ENCODE measurements at places on chromosomes 3 and 15.

GRCh38 chr15:78408355-78408640, 29.7 kb upstream of the IREB2 start:
- DNase-seq: no peak

DNA sequence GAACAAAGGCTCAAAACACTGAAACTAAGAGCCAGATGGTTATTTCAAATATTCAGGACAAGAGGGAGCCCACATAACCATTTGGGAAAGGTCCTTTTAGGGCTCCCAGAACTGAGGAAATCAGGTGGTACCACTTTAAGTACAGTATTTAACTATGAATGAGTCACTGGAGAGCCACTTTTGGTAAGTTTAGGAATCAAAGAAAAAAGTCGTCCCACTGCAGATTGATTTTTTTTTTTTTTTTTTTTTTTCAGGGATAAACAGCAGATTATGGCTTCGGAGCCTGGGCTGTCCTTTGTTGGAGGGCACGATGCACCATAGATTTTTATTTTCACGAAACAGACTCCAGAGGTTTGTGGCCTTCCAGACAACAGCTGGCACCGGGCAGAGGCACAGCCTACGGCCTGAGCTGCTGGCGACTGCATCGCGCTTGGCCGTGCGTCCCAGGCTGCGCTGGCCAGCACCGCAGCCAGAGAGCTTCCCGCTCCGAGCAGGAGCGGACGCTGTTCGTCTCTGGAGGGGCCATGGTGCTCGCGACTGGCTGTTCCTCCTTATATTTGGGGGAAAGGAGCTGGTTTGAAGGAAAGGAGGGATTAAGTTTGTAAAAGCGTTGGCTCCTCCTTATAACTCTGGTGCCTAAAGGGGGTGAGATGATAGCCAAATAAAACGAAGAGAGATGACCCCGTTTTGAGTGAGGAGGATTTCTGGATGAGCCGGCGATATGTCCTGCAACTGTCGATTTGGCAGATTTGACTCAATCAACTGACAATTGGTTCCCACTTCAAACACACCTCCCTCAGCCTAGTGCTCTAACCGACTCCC, 152.9 kb upstream of the GOLIM4 start:
- DNase-seq: no peak

- DNase-seq: peak; percentile 32
Measured at GRCh38 chr3:124995460-124995994, 60.3 kb downstream of the HEG1 start.

DNA sequence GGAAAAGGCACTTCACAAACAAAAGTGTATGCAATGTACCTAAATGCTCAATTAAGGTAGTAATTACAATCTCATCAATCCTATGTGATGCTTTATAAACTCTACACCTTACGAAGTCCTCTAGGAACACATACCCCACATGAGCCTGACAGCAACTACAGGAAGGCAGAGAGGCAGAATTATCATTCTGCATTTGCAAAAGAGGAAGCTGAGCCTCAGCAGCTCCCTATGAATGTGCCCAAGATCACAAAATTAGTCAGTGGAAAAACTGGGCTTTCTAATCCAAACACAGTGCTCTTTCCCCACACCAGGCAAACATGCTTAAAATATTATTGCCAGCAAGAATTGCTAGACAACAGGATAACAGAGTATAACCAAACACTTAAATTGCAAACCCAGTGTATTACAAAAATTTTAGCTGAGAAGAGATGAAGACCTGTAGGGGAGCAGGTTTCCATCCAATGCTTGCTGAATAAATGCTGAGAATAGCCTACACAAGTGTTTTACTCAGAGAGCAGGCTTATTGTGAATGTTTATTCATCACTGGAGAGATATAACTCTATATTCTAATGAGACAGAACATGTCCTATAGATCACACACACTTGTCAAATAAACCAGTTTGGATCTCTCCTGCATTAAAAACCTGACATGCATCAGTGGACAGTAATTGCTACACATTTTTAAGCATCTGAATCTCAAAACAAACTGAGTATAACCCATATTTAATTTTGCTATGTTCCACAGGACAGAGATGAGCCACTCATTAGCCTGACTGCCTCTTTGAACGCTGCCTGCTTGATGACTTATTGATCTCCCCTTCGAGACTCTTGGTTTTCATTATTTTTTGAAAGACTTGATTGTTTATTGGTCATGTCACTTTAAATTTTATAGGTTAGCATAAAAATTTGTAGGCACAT, 62.2 kb downstream of the PLCH1 start:
- no peak for DNase-seq

- no peak for DNase-seq
Measured at GRCh38 chr15:39860200-39860599, 59.9 kb downstream of the GPR176 start.

- no peak for DNase-seq
Measured at GRCh38 chr3:16606398-16606797, 1.2 kb upstream of the DAZL start.

- no peak for DNase-seq
Measured at GRCh38 chr15:56616551-56616950, 116.8 kb downstream of the ZNF280D start.

DNA sequence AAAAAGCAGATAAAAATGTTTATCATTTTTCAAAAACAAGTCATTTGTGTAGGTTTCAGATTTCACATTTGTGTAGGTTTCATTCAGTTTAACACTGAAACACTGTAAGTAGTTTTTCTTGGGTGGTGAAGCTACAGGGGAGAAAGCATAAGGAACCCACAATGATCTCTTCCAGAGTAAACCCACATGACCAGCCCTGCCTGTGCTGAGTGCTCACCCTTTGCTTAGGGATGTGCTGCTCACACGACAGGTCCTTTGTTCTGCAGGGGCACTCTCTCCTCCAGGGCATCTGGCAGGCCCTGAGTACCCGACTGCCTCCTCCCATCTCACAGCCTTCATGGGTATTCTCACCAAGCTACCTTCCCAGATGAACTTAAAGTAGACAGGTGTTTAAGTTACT, 28.9 kb downstream of the ZXDC start:
- no peak for DNase-seq

DNA sequence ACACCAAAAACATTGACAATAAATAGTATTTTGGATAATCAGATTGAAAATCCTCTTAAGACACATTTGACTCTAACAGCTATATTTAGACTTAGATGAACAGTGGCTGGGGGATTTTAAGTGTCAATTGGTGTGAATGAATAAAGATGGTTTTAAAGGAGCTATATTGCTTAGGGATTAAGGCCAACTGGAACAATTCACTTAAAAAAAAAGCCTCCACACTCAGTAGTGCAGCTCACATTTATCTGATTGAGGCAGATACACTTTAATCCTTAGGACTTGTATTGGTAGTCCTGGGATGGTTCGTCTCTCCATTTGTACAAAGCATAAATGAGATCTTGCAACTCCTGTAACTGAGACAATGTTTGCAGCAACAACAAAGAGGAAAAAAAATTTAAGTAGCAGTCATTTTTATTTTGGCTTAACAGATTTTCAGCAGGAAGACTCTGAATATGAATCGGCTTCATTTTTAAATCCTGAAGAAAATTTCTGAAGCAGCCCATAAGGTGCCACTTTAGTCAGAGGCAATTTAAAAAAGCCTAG, 112.0 kb downstream of the UACA start:
- DNase-seq: no peak

GRCh38 chr3:127783642-127784160, 38.6 kb downstream of the MGLL start:
- DNase-seq: no peak

DNA sequence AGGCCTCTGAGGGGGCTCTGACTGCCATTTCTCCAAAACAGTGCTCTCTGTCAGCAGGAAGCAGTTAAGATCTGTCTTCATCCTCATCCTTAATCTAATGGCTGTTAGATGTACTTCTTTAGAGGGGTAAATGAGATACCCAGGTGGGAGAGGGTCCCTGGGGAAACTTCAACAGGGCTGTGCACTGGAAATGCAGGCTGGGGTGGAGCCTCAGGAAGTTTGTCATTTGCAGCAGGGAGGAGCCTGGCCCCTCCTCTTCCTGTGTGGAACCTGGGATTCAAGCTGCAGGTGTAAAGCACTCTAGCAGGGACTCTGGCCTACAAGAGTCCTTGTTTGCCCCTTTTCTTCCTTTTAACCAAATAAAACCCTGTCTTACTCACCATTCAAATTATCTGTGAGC, 1173.6 kb downstream of the OTOL1 start:
- DNase-seq: no peak

DNA sequence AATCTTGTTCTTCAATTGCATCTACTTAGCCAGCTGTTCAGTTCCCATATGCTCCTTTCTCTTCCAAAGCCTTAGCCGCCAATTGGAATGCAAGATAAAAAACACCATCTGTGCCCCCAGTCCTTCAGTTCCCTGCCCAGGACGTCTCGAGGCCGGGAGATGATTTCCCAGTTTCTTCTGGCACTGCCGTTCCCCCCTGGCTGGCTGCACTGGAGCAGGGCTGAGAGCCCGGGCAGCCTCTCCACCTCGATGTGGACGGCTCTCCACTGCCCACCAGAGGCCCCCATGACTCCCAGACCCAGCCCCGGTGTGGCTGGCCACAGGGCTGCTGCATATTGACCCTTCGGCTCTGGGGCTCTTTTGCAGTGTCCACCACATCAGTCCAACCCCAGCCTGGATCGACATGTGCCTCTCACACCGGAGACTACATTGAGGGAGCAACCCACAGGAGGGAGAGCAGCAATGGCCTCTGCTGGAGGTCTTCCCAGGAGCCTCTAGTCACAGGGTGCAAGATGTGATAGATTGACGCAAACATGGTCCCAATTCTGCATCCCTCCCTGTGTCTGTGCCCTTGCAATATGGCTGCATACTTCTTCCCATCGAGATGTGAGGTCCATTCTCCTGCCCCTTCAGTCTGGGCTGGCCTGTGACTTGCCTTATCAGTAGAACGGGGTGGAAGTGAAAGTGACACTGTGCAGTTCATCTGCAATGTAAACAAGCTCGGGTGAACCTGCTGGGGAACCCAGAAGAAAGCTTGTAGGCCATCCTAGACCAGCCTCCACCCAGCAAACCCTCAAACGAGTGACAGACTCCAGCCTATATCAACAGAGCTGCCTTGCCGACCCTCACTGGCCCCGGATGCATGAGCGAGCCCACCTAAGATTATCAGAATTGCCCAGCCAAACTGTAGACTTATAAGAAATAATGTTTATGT, 52.3 kb upstream of the PRR20G start:
- no peak for DNase-seq

DNA sequence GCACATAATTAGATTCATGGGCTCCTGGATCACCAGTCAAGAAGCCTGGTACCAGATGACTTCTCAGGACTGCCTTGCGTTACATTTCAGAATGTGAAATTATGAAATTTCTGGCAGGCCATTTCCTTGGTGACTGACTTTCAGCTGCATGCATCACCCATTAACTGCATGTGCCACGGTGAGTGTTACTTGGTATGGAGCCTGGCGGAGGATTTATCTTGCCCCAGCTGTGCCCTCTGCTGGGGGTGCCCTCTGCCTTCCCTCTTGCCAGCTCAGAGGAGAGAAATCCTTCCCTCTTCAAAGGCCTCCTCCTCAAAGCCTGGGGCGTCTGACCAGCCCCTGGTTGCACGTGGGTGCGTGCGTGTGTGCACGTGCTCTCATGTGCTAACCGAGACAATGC, 57.7 kb upstream of the CTSH start:
- DNase-seq: no peak

GRCh38 chr15:25775317-25775912, 87.7 kb downstream of the ATP10A start:
- no peak for DNase-seq

GRCh38 chr15:60272623-60273022, 125.2 kb downstream of the ANXA2 start:
- no peak for DNase-seq

DNA sequence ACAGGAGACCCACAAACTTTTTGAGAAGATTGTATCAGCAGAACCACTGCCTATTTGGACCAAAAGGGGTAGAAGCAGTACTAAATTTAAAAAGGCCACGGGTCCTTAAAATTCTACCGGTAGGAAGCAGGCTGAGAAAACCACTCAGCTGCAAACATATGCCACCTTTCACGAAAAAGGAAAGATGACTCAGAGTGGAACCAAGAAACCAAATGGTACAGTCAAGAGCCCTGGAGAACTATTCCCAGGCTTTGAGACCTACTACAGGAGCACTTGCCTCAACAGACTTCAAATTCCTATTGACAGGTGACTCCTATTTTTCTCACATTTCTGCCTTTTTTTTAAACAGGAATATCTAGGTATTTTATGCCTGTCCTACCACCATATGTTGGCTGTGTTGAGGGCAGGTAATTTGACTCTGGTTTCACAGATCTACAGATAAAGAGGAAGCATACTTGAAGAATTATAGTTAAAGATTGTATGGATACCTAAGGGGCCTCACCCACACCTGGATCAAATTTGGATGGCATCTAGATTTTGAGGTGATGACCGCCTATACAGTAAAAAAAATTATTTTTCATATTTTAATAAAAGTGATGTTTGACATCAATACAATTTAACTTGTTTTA, 10.1 kb downstream of the GOLIM4 start:
- no peak for DNase-seq
